Calu3 (cell line): ENCODE measurements at places on chromosomes 3 and 15.
A peak's percentile ranks its signal among the peaks of the same experiment; 100 is the strongest.

- no peak for DNase-seq
Observed at GRCh38 chr15:39628144-39628508, 47.2 kb downstream of the THBS1 start.

DNA sequence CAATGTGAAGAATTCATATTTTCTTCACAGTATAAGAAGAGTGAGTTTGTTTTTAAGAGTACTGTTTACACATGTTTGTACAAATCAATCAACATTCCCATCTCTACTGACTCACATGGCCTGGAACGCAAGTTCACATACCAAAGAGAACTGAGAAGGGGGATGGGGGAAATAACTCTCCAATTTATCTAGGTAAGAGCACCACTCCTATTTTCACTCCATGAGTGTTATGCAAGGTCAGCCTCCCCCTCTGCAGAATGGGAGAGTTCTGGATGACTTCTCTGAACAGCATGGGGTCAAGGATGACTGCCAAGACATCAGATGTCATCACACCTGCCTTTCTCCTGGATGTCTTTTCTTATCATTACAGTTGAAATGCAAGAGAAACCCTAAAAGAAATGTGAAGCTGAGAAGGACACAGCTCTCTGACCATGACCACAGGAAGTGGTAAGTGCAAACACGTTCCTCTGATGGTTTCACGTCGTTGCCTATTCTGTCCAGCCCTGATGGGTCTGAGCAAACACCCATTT lies 95.2 kb downstream of the SEMA6D start:
- DNase-seq: peak; percentile 7

DNA sequence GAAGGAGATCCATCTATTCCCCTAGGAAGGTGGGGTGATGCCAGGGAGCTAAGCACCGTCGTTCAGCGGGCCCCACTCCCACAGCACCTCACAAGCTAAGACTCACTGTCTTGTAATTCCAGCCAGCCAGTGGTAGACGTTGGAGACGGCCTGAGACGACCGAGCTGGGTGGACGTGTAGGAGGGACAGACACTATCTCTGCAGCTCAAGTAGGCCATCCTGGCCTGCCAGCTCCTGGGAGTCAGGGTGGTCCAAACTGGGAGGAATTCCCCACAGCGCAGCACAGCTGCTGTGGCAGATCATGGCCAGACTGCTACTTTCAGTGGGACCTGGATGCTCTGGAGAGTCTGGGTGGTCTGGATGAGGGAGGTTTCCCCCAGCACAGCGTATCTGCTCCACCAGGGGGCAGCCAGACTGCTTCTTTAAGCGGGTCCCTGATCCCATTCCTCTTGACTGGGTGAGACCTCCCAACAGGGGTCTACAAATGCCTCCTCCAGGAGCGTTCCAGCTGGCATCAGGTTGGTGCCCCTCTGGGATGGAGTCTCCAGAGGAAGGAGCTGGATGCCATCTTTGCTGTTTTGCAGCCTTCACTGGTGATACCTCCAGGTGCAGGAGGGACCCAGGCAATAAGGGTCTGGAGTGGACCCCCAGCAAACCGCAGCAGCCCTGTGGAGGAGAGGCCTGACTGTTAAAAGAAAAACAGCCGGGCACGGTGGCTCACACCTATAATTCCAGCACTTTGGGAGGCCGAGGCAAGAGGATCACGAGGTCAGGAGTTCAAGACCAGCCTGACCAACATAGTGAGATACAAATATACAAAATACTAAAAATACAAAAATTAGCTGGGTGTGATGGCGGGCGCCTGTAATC lies 27.6 kb downstream of the GNB5 start:
- DNase-seq: no peak

DNA sequence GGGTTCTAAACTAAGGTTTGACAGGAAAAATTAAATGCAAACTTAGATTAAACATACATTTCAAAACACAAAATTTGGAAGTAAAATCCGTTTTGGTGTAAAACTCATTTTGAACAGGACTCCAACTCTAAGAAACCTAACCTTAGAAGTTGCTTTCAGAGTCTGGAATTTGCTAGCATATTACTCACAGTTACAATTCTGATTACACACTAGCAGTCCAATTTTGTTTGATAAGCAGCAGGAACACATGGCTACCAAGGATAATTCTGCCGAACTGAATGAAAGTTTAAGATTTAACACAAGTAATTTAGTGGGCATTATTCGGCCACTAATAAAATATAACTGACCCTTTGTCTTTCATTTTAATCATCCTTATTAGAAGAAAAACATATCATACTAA lies 49.6 kb downstream of the FRMD5 start:
- no peak for DNase-seq

DNA sequence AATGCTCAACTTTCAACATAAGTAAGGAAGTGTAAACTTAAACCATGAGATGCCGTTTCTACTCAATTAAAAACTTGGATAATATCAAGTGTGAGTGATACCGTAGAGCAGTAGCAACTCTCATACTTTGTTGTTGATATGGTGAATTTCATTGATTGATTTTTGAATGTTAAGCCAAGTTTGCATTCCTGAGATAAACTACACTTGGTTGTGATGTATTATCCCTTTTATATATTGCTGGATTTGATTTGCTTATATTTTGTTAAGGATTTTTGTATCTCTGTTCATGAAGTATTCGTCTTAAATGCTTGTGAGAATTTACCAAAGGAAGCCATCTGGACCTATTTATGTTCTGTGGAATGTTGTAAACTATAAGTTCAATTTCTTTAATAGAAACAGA lies 21.7 kb downstream of the SLMAP start:
- no peak for DNase-seq

- peak; percentile 42 for DNase-seq
Observed at GRCh38 chr3:86973440-86973839, 17.5 kb downstream of the VGLL3 start.
